ENCODE measurements at places on chromosomes 5 and 9.

GRCh38 chr5:148390914-148391313 lies 7.2 kb downstream of the FBXO38 start:
- no peak for DNase-seq

GRCh38 chr9:36450110-36450732 lies 50.2 kb upstream of the RNF38 start:
- DNase-seq: peak; percentile 38

DNA sequence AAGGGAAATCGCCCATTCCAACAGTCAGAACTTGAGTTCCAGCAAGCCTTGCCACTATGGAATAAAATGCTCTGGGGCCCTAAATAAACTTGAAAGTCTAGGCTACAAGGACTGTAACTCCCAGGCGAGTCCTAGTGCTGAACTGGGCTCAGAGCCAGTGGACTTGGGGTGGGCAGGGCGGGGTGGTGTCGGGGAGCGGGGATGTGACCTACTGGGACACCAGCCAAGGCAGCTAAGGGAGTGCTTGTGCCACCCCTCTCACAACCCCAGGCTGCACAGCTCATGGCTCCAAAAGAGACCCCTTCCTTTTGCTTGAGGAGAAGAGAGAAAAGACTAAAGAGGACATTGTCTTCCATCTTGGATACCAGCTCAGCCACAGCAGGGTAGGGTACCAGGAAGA lies 61.5 kb downstream of the MEIKIN start:
- DNase-seq: no peak

DNA sequence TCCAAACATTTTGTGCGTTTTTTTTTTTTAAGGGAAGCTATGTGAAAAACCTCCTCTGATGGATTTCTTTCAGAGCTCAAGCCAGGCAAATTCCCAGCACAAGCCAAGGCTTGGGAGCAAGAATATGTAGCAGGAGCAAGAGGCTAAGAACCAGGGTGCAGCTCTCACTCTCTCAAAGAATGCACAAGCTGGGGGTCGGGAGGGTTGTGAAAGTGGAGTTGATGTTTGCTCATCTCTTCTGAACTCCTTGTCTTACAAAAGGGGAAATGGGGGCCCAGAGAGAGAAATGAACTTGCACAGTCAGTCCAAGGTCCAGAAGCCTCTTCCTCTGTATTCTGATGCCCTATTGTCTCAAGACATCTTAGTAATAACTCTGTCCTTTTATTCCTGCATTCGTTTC lies 7.7 kb upstream of the TRAF1 start:
- no peak for DNase-seq

- no peak for DNase-seq
Measured at GRCh38 chr9:112772215-112772509, 21.6 kb downstream of the SNX30 start.

DNA sequence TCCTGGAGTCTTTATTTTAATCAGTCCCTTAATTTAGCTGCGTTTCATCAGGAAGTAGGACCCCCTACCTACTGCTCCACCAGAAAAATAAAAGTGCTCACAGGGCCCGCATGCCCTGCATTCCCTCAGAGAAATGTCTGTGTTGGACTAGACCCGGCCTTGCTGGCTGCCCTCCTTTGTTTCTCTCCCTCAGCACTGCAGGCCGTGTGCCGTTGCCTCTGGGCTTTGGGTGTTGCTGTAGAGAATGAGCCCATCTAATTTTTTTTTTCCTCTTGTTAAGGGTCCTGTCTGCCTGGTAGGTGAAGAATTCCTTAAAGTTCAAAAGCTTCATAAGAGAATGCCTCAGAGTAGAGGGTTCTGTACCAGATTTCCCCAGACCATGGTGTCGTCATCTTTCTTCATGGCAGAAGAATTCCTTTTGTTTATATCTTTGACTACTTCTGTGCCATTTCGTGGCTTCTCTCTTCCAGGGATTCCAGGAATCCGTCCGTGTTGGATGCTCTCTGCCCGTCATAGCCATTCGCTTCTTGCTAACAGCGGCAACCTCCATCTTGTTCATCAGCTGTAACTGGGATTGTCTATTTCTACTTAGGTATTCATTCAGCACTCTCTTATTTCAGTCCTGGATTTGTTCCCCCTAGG lies 49.8 kb upstream of the ANGPTL2 start:
- DNase-seq: no peak
